ENCODE measurements at places on chromosomes 11 and 22.

DNA sequence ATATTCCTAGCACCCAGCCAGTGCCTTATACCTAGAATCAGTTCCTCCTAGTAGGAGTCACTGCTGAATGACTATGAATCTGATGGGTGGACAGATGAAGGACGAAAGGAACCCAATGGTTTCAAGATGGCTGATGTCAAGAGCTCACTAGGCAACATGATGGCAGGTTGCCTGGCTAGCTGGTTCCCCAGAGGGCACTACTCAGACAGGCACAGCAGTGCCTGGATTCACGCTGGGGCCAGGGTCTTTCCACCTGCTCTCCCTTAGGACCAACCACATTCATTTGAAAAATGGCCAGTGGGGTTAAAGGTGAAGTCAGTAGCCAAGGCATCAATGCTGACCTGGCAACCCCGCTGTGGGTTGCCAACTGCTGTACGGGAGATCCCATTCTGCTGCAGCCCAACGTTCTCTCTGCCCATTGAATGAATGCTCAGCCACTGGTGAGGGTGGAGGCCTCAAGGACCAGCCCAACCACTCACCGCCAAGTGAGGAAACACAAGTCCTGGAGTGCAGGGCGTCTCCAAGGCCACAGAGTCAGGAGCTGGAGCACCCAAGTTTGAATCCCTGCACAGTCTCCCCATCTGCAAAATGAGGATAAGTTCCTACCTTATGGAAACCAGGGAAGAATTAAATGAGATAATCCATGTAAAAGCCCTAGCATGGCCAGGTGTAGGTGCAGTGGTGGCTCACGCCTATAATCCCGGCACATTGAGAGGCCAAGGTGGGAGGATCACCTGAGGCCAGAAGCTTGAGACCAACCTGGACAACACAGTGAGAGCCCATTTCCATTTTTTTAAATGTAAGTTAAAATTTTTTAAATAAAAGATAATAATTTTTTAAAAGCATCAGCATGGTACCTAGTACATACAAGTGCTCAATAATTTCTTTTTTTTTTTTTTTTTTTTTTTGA lies 12.4 kb downstream of the MYH9 start:
- DNase-seq = no peak

DNA sequence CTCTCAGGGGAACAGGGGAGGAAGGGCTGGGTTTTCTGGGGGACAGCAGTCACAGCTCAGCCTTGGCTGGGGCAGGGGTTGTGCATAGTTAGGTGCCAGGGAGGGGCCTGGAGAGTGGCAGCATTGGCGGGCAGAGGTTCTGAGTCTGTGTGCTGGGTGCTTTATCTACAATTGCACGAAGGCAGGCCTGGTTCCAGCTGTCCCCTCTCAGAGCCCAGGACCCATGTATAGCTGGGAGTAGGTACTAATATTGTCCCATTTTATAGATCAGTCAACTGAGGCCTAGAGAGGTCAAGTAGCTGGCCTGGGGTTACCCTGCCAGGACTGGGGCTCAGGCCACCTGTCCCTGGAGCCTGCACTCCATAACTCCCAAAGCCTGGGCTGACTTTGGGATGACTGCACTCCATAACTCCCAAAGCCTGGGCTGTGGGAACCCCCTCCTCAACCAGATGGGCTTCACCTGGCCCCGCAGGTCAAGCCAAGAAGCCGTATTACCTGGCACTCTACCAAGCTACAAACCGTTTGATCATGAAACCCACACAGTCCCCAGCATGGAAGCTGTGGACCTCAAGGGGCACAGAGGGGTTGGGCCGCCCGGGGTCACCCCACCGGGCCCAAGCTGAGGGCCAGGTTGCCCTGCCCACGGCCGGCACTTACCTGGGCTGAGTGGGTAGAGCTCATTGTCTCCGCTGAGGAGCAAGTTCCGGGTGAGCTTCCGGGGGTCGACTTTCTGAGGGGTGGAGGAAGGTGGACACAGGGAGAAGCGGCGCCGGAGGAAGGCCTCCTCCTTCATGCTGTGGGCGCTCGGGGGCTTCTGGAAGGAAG lies 36.5 kb downstream of the OSBPL5 start:
- no peak for DNase-seq

- DNase-seq = no peak
Measured at GRCh38 chr11:73375830-73376159, 404 bp upstream of the RELT start.

DNA sequence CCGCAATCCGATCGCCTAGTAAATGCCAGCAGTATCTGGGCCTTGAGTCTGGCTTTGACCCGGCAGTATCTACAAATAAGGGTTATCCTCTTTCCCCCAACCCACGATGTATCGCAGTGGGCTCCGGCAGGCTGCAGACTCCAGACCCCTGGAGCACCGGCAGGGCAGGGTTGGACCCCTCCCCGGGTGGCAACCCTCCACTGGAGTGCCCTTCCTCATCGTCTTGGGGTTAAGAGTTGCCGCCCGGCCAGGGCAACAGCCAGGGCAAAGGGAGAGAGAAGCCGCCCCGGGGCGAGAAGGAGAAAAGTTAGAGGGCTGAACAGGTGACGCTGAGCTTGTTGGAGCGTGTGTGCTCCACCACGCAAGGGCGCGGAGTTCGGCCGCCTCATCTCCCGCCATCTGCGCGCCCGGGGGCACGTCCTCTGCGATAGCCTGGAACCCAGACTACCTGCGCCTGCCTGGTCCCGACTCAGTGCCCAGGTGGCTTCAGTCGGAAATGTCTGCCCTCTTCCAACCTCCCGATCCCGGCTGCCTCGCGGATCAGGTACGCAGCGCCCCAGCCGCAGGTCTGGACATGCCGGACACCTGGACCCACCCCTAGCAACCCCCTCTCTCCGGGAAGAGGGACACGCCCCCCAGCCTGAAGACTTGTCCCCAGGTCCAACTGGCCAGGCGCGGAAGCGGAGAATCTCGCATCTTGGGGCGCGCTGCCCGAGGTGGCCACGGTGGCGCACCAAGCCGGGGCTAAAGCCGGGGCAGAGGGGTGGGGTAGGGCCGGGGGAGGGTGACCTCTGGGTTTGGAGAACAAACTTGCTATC lies 1.2 kb downstream of the DSCAML1 start:
- DNase-seq = no peak

- DNase-seq = no peak
Measured at GRCh38 chr11:115682101-115682500, 177.9 kb upstream of the CADM1 start.

Measured in NCI-H1436 treated with DMSO at 0.1 percent for 48 hours (cell line).